ENCODE measurements at places on chromosomes 7 and 10. TPM values are rescaled to one million over a fixed set of nuclear protein-coding genes. Genes with fewer than 3 reads are reported as not detected.
A peak's percentile ranks its signal among the peaks of the same experiment; 100 is the strongest.

The SGCE gene
- 61.8 TPM for total RNA-seq

- DNase-seq = no peak
Observed at GRCh38 chr7:99709260-99709659, 25.7 kb downstream of the CYP3A7 start.

DNA sequence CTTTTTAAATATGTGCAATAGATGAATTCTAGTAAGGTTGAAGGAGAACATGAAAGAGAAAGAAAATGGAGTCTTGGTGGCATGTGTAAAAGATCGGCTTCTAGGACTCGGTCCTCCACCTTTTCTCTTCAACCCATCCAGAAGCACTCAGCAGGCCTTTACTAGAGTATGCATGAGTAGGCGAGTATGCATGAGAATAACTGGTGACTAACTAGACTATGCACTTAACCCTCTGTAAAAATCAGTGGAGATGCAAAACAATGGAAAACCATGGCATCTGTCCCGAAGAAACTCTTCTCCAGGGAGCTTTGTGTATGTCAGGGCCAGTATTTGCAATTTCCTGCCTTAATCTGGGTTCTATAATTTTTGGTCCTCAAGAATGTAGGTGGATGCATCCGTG, 40.0 kb upstream of the GRB10 start:
- no peak for DNase-seq

- DNase-seq = peak; percentile 79
Observed at GRCh38 chr10:128068398-128069285, 57.6 kb downstream of the MKI67 start.

The HOXA11 gene
- total RNA-seq = not detected

Data from spleen (tissue), 13 donors.